ENCODE measurements at places on chromosomes 3 and 15.

DNA sequence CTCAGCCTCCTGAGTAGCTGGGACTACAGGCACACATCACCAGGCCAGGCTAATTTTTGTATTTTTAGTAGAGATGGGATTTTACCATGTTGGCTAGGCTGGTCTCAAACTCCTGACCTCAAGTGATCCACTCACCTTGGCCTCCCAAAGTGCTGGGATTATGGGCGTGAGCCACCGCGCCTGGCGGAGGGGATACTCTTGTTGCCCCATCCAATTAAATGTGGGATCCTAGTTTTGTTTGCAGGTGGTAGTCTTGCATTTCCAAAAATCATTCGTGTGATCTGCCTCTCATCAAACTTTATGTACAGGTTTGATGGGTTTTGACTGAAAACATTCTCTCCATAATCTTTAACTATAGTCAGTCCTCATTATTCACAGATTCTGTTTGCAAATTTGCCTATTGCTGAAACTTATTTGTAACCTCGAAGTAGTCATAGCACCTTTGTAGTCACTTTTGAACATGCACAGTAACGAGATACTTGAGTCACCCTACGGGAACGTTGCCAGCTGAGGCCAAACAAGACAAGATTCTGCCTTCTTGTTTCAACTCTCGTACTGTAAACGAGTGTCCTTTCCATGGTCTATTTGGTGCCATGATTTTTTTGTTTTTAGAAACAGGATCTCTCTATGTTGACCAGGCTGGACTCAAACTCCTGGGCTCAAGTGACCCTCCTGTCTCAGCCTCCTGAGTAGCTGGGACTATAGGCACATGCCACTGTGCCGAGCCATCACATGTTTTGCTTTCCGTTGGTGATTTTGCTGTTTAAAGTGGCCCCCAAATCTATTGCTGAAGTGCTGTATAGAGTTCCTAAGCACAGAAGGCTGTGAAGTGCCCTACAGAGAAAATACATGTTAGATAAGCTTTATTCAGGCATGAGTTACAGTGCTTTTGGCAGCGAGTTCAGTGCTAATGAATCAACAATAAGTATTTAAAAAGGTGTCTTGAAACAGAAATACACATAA is 8.1 kb upstream of the MAPK6 start:
- no peak for DNase-seq

GRCh38 chr15:100224206-100225185 is 117.3 kb downstream of the ADAMTS17 start:
- DNase-seq = no peak

DNA sequence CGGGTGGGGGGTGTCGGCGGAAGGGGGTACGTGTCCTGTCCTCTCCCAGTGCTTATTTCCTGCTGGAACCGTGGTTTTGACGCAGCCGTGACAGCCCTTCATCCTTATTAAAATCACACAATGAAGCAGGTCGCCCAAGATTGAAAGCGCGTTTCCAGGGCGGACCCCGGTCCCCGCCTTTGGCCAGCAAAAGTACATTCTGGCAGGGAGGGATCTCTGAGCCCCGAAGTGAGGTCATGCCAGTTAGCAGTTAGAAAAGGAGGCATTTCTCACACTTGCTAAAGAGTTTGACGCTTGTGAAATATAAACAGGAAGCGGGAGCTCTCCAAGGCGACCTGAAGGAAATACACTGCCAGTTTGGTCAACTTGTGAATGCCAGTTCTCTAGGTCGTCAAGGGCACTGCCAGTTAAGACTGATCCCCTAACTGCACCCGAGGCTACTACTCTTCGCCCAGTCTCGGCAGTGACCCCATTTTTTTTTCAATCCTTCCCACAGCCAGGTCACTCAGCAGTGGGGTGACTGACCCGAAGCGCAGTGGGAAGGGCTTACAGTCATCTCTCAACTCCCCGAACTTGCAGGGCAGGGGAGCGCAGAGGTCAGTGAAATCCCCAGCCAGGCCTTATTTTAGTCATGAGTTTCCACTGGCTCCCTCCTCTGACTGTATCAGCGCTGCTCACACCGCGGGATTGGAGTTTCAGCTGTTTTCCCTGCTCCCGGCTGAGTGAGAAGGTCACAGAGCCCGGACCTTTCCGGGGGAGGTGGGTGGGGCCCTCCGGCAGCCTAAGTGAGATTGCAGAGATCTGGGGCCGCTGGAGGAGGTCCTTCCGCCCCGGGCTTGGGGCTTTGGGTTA is 2.0 kb upstream of the BHLHE40 start:
- DNase-seq = peak; percentile 26

DNA sequence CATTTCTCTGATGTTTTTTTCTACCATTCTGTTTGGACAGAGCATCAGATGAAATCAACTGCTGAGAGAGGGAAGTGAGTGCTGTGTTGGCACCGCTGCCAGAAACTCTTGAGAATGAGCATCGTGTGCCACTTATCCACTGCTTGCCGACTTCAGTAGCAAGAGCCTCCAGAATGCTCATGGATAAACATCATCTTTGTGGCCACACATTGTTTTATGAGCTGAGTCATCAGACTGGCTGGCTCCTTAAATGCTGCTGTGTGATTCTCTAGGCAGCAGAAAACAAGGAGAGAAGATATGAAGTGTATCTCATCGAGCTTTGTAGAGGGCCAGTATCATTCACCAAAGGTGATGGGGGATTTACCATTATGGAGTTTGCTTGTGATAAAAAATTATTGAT is 3.4 kb upstream of the DOCK3 start:
- no peak for DNase-seq

DNA sequence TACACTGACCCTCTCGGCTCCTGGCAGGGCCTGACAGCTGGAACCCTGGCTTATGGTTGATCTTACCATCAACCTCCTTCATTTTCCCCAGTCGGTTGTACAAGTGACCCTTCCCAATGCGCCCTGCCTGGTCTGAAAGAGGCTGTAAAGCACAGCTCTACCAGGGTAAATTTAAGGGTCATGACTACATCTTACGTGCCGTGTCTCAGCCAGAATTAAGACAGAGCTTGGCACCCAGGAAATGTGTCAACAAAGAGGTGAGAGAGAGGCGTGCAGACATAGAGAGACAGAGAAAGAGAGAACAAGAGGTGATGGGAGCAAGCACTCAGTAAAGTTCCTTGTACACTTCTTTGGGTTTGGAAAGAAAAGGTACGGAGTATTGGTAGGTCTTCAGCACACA is 28.8 kb downstream of the HOMER2 start:
- DNase-seq = no peak

DNA sequence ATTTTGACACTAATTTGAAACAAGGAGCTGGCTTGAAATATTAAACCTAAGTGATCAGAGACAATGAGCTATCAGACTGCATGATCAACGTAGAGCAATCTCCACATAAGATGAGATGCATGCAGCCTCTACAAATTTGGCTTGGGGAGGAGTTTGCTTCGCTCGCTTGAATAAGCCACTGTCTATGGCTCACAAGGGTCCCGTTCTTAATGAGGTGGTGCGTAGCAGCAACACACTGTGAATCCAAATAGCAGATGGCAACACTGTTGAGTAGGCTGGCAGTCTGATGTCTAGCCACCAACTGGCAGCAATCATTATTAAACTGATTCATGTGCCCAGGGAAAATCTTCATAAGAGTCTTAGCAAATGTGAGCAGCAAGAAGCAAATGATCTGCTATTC is 125.4 kb upstream of the CCDC54 start:
- DNase-seq = no peak

GRCh38 chr3:192187485-192188051 is 539.8 kb downstream of the FGF12 start:
- no peak for DNase-seq

- DNase-seq = no peak
Measured at GRCh38 chr3:184592371-184593219, 31.0 kb downstream of the EPHB3 start.

GRCh38 chr3:46615050-46615775 is 2.9 kb downstream of the FAM240A start:
- no peak for DNase-seq

GRCh38 chr3:134652409-134652831 is 1.6 kb upstream of the KY start:
- DNase-seq = no peak

- no peak for DNase-seq
Measured at GRCh38 chr3:194181612-194182529, 45.9 kb downstream of the HES1 start.

- DNase-seq = no peak
Measured at GRCh38 chr15:67841513-67841762, 1.6 kb upstream of the RNU6-1 start.

DNA sequence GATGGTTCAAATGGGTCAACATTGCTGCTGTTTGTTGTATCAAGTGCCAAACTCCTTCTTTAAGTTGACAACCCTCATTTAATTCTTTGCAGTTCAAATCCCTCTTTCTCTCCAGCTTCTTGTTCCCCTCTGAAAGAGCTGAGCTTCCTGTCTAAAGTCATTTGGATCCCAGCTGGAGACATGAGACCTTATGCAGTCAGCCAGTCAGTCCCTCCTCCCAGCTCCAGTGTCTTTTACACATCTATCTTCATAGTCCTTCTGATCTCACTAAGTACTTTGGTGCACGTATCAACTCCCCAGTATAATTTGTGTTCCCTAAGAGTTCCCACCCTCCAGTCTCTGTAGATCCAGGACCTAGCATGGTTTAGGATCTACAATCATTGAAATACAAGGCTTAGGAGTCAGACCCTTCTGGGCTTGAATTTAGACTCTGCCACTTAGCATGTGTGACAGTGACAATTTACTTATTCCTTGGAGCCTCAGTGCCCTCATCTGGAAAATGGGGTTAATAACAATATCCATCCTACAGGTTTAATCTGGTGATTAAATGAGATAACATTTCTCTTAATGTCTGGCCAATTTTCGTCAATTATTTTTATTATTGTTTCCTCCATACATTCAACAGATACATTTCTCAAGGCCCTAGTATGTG is 102.8 kb upstream of the SEMA6D start:
- no peak for DNase-seq

DNA sequence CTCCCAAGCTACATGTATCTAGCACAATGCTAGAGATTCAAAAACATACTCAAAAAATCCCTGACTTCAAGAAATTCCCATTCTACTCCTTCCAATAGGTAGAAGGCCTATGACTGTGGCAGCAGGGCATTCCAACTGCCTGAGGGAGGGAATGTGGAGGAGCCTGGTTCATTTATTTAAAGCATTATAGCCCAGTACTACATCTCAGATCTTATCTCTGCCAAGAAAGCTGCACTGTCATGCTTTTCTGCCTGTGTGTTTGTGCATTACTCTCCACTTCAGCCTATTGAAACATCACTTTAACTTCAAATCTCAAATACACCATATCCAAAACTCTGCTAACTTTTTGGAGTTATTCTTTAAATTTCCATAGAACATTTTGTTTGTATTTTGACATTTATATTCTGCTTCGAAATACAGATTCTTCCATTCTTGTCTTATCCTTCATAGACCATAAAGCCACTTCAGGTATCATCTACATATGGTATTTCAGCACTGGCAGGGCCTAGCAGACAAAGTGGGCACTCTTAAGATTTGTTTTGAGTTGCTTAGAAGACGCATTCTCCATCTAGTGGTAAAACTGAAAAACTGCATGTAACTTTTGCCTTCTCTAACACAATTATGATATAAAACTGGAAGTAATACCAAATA is 59.1 kb upstream of the NEDD4 start:
- DNase-seq = no peak

DNA sequence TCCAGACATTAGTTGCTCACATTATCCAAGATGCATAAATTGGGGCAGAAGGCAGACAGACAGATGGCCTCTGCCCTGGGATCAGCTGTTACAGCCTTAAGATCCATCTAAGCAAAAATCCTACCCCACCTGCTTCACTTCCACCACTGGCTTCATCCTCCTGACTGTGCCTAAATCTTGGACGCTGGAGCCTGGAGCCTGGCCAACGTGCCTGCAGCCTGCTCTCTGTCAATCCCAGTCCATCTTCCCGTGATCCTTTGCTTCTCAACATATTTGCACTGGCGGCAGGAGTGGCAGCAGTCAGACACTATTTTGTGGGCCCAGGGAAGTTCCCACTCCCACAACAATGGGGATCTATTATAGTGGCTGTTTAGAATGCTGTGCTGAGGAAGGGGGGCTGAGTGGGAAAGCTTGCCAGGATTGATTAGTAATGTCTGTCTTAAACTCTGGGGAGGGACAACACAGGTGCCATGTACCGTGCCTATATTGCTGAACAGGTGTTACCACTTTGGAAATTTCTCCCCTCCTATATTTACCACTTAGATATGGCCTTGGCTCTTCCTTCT is 121.2 kb downstream of the MEGF11 start:
- no peak for DNase-seq

DNA sequence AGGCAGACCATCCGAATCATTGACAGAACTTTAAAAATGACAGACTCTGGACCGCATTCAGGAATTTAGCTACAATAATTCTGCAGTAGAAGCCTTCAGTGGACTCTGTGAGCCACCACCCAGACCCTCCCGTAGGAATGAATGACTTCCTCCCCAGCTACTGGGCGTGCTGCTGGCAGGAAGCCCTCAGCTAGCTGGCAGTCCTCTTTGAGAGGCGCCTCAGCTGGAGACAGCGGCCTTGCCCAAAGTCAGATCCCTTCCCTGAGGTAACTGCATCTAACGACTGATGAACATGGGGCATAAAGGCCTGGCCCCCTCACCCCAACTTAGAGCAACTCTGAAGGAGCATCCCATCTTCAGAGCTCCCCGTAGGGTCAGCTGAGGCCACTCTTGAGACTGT is 25.8 kb downstream of the CRABP1 start:
- DNase-seq = no peak

DNA sequence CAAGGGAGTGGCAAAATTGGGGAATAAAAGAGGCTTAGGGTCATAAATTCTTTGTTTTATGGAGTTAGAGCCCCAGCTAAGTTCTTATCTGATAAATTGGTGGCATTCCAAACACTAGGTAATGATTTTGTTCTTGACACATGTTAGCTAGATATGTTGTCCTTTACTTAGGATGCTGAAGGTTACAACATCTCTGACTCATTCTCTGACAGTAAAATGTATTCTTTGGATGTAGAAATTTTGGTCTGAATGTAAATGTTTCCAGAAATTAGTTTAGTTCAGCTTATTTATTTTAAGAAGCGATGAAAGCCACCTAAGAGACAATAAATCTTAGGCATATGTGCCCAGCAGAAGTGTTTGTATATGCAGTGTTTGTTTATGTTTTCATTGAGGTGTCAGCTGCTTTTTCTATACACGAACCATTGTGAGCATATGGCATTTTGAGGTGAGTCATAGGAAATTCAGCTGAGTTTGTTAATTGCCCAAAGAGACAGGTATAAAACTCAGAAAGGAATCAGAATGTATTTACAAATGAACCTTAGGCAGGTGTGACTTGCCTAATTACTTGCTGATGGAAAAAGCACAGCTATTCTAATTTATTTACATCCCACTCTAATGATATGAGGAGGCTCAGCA is 247.7 kb downstream of the AGBL1 start:
- DNase-seq = no peak

- no peak for DNase-seq
Measured at GRCh38 chr15:73647259-73648013, 14.2 kb upstream of the NPTN start.

DNA sequence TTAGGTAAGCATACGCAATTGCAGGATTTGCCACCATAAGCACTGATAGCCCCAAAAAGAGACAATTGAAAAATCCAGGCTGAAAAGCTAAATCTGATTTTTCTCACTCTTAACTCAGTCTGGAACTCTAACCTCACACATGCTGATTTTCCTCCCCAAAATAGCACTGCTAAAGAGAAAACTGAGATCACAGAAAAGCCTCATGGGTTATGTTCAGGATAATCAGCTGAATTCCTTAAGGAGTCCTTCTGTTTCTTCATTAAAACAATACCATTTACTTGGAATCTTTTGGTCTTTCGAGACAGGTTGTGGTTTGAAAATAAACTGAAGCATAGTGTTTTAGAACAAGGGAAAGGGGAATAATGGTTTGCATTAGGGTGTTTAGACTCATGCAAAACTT is 144.3 kb upstream of the LRRN1 start:
- DNase-seq = no peak

GRCh38 chr3:42532229-42532628 is 29.8 kb downstream of the VIPR1 start:
- DNase-seq = no peak

Data from stimulated activated CD4-positive, alpha-beta T cell treated with anti-CD3 and anti-CD28 coated beads, Interleukin-15, amount 100 ng/mL, for 1 hour (primary cell).